Calu3 (cell line): ENCODE measurements at places on chromosomes 1 and 21. TPM values are rescaled to one million over a fixed set of nuclear protein-coding genes. Genes with fewer than 3 reads are reported as not detected.

- peak; percentile 81 for DNase-seq
Observed at GRCh38 chr1:200971955-200972711, 51.4 kb downstream of the KIF21B start.

GRCh38 chr21:16837721-16838120 lies 675.1 kb upstream of the CXADR start:
- no peak for DNase-seq

DNA sequence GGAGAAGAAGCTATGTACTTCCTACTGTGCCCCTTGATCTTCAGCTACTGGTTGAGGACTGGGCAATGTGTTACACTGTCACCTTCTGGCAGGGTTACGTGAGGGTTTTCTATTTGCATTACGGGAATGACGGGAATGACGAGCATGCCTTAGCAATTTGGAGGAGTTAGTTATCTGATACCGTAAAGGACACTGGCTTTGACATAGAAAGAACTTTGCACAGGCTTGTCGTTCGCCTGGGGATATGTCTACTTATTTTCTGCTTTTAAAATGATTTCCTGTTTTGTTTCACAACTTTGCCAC lies 19.8 kb upstream of the ACBD6 start:
- no peak for DNase-seq

- no peak for DNase-seq
Observed at GRCh38 chr1:28035420-28035819, 53.0 kb downstream of the EYA3 start.

DNA sequence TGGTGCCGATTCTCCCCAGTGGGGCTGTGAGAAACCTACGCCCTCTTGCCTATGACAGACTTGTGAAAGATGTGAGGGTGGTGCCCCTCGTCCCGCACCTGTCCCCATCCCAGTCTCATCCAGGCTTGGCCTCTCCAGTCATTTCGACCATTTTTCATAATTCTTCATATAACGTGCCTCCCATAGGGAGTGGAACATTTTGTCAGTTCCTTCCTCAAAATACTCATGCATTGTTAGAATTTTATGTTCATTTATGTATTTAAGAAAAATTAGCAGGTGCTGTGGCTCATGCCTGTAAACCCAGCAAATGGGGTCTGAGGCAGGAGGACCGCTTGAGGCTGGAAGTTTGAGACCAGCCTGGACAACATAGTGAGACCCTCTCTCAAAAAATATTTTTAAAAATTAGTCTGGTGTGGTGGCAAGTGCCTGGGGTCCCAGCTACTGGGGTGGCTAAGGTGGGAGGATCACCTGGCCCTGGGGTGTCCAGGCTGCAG lies 19.7 kb upstream of the SMPDL3B start:
- no peak for DNase-seq

DNA sequence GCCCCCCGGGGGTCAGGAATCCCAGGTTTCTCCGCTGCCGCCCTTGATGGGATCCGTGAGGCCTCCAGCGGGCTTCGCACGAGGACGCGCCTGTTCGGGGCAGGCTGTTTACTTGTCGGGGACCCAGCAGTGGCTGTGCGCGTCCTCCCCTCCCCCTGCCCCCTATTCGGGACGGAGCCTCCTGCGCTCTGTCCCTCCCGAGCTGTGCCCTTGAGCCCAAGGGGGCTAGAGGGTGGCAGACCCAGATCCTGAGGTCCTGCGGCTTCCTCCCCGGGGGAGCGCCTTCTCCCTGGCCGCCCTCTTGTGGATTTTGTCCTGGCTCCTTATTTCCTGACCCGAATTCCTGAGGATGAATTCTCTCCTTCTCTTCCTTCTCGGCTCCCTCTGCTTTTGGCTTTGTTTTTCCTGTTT lies 38.4 kb downstream of the PIK3CD start:
- DNase-seq = no peak

DNA sequence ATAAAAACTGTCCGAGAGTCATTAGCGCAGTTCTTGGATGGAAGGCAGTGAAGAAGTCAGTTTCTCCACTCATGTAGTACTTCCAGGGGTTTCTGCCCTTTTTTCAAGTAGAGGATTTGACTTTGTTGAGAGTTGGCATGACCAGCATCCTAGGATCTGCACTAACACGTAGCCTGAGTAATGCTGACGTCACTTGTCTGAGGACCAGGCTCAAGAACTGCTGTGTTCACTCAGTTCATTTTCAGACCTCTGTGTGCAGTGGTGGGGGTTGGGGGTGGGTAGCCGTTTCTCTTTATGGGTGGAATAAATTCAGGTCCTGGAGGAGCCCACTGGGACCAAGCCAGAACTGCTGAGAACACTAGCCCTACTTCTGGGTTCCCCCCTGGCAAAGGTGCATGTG lies 53.3 kb downstream of the MRPS6 start:
- DNase-seq = no peak

DNA sequence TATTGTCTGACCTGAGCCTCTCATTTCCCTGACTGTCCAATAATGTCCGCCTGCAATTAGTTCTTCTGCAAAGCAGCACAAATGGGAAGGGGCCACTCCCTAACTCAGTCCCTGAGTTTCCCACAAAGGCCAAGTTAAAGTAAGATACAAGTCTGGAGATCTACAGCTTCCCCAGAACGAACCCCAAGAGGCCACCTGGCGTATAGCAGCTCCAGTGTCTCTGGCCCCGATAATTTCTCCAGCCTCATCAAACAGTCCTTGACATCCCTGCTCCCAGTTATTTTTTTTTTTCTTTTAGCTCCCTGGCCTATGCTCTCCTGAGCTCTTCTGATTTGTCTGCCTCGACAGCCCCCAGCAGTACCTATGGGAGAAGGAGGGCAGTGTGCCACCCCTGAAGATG lies 8.1 kb upstream of the ACKR1 start:
- no peak for DNase-seq

- no peak for DNase-seq
Observed at GRCh38 chr1:2513939-2514652, 12.3 kb downstream of the PANK4 start.

- DNase-seq = no peak
Observed at GRCh38 chr1:165841582-165842017, 14.2 kb downstream of the UCK2 start.

The KCNA3 gene
- not detected in 2 replicates for total RNA-seq

The KCNJ15 gene
- 34.8 and 48.0 TPM in 2 replicates for total RNA-seq

The IGSF9 gene
- 7.5 and 7.6 TPM in 2 replicates for total RNA-seq

The SZRD1 gene
- 95.9 and 107 TPM in 2 replicates for total RNA-seq

The RHEX gene
- total RNA-seq = 75.1 and 88.9 TPM in 2 replicates

The ACTA1 gene
- 0.37 and 0.45 TPM in 2 replicates for total RNA-seq

The CYP4B1 gene
- 0.92 and 1.2 TPM in 2 replicates for total RNA-seq
